Activated CD8-positive, alpha-beta memory T cell treated with anti-CD3 and anti-CD28 coated beads, Interleukin-2, amount 50 U/mL, for 4 hours (primary cell): ENCODE measurements at places on chromosomes 3 and 15.

DNA sequence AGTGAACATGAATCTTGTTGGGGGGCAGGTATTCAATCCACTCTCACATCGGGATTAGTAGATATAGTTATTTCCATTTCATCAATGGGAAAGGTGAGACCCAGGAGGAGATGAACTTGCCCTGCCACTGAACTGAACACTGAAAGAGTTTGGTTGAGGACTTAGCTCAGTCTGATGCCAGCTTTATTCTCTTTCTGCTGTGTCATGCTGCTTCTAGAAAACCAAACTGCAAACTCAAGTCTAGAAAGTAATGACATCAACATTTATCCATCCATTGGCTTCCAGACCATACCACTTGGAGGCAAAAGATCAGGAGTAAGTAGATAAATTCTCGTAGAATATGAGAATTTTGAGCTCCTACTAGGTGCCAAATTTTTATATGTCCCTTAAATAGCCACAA lies 288.0 kb upstream of the CTNNB1 start:
- DNase-seq = no peak

GRCh38 chr3:17980863-17981262 lies 238.4 kb upstream of the TBC1D5 start:
- no peak for DNase-seq

DNA sequence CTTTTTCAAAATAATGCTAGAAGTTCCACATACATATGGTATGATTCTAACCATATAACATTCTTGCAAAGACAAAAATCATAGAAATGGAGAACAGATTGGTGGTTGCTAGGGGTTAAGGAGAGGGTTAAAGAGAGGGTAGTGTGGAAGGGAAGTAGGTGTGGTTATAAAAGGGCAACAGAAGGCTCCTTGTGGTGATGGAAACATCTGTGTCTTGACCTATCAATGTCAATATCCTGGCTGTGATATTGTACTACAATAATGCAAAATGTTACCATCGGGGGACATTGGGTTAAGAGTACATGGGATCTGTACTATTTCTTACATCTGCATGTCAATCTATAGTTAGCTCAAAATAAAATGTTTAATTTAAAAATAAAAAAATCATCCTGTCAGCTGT lies 67.8 kb upstream of the FSIP1 start:
- no peak for DNase-seq

DNA sequence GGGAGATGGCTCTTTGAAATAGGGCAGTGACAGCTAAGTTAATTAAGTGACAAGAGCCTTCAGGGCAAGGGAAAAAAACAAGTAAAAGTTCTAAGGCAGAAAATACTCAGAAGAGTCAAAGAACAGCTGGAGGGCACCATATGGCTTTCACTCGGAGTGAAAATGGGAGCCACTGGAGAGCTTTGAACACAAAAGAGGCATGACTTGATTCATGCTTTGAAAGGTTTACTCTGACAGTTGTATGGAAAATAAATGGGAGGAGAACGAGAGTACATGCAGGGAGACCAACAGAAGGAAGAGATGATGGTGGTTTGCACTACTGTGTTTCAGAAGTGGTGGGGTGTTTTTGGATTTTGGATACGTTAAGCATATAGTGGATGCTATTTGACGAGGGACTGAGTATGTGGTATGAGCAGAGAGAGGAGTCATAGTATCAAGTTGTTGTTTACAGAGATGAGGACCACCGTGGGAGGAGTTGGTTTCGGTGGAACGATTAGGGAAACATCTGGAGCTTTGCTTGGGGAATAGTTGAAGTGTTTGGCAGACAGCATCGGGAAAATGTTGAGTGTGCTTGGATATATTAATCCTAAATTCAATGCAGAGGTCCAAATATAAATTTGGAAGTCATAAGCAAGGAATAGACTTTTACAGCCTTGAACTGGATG lies 411.5 kb downstream of the GABRG3 start:
- DNase-seq = no peak
